ENCODE measurements at places on chromosomes 2 and 18.

DNA sequence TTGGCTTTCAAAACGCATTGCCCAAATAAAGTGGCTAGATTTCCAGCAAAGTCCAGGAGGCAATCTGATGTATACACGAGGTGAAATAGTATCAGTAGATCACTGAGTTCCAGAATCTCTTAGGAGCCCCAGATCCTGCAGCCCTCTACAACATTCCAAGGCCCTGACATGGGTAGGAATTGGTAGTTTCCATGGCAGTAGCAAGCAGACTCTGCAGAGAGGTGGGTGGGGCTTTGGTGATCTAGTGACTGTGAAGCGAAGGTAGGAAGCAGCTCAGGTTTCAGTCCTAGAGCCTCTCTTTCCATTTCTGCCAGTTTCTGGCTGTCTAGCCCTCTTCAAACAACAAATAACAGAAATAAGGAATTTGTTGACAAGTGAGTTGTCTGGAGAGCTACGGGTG lies 13.8 kb upstream of the SGPP2 start:
- DNase-seq = no peak

DNA sequence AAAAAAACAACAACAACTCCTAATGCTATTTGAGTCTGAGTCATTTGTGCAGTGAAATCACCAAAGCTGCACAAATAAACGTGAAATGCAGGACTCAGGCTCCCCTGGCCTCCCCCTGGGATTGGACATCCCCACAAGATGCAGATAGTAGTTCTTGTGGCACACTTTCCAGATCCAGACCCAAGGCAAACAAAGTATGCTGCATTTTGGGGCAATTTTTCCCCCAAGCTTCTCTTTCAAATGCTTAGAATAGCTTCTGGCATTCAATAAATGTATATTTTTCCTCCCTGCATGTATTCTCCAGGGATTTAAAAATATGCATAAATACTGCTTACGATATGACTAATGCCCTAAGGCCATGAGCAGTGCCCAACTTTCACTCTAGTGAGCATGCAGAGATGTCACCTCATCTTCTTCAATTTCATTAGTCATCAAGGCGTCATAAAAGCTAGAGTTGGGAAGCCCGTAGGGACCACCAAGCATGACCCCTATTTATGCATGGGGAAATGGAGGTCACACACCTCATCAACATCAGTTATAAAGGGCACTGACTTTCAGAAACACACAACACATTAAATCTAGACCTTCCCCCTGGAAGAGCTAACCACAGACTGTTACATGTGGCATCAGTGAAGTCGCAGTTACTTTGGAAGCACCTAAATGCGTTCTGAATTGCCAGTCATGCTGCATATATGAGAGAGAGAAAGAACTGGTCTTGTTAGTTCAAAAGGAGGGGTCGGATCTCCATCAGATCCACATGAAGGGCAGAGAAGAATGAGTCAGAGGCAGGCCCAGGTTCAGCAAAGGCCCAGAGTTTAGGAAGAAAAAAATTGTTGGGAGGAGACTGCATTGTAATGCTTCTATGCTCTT lies 374.1 kb downstream of the LPIN1 start:
- DNase-seq = no peak

GRCh38 chr2:102439065-102439695 lies 16.2 kb downstream of the IL18RAP start:
- DNase-seq = no peak

- no peak for DNase-seq
Measured at GRCh38 chr2:116719836-116720235, 1094.7 kb upstream of the DDX18 start.

DNA sequence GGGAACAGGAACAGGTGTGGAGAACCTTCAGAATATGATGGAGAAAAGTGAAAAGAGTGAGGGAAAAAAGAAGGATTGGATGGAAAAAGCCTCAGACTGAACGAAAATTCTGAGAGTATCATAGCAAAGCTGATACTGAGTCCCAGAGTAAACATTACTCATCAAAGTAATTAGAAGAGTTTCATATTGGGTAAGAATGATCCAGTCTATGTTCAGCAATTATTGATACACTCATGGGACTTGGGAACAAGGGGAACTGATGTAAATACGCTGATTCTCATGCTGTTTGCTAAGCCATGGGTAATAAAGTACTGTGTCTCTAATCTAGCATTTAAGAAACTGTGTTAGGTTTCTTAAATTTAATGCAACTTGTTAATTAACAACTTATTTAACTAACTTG lies 219.9 kb upstream of the NOL4 start:
- no peak for DNase-seq

DNA sequence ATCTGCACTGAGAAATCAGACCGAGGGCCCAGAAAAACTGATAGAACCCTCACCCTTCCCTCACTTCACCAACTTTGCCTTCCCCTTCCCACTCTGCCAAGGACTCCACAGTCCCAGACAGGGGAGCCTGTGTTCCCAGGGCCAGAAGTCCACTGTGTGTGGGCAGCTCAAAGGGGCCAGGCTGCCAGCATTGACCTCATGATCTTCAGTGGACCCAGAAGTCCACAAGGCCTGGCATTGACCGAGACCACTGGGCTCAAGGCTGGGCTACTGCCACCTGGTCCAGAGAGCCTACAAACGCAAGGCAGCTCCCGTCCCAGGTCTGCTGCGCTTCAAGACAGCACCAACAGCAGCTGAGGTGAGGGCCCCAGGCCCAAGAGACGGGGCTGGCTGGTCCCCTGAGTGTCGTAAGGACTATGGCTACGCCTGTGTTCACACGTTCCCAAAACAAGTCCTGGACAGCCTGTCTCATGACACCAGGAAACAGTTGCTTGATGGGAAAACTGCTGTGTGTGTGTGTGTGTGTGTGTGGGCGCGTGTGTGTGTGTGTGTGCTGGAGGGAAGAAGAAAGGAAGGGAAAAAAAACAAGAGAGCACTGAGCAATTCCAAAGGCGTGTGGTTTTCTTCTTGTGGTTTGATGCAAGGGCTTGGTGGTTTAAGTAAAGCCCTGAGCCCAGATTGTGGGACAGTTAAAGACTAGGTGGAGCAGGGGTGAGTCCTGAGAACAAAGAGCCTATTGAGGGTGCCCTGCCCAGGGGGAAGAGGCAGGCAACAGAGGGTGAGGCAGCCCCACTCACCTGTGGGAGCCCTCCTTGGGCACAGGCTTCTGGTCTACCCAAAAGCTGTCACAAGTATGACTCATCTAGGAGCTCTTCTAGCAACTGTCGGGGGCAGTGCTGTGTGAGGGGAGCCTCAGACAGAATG lies 46.6 kb upstream of the ZBTB7C start:
- DNase-seq = peak; percentile 14

- DNase-seq = no peak
Measured at GRCh38 chr18:48784656-48785055, 166.1 kb downstream of the SMAD7 start.

- no peak for DNase-seq
Measured at GRCh38 chr2:103153580-103154284, 391.9 kb downstream of the TMEM182 start.

- no peak for DNase-seq
Measured at GRCh38 chr2:134619250-134619649, 99.5 kb downstream of the TMEM163 start.

GRCh38 chr2:54901224-54901986 lies 148.8 kb downstream of the RTN4 start:
- no peak for DNase-seq

GRCh38 chr2:133777574-133777960 lies 209.3 kb upstream of the NCKAP5 start:
- no peak for DNase-seq
